ENCODE measurements at places on chromosomes 2 and 18.

GRCh38 chr2:84999553-84999955 is 28.6 kb downstream of the KCMF1 start:
- no peak for DNase-seq

DNA sequence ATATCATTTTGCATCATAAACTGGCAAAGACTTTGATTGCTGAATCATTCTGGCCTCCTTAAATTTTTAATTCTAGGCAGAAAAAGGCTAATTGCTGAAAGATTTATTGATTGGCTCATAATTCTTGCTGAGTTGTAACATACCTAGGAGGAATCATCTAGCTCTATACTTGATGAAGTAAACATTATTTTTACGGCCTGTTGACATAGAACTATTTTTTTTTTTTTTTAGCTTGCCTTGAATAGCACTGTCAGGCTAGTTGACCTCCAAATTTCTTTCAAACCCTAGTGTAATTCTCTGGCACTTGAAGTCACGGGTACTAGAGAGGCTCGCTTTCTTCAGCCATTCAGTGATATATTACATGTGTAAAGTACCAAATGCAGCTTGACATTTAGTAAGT is 2.8 kb downstream of the SERPINB12 start:
- no peak for DNase-seq

DNA sequence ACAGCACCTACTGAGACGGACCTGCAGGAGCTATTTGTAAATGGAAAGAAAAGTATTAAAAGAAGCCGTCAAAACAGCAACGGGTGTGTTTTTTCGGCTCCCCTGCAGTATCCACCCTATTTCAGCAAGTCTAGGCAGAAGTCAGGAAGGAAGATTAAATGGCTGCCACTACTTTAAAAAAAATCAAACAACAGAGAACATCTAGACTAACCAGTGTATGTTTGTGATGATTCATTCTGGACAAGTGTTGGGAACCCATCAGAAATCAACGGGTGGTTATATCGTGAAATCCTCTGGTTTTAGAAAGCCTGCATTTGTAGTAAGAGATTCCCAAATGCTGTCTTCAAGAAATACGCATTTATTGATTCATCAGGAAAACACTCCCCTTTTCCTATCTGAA is 9.0 kb downstream of the PMAIP1 start:
- DNase-seq, result no peak

- peak; percentile 80 for DNase-seq
Observed at GRCh38 chr2:101160454-101160853, 9.3 kb upstream of the TBC1D8 start.

DNA sequence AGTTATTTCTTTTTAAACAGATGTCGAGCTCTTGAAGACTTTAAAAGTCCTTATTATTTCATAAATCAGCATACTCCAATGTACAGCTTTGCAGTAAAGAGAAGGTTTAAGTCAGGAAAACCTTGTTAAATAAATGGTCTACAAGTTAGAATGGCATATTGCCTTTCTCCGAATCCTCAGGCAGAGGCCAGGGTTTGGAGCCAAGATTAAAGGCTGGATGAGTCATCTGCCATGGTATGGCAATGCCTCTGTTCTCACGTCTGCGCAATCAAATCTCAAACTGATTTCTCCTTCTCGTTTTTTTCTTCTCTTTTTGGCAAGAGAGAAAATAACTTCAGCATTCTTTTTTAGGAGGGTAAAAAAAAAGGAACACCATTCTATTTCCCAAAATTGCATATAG is 5.6 kb upstream of the KCNJ3 start:
- no peak for DNase-seq

DNA sequence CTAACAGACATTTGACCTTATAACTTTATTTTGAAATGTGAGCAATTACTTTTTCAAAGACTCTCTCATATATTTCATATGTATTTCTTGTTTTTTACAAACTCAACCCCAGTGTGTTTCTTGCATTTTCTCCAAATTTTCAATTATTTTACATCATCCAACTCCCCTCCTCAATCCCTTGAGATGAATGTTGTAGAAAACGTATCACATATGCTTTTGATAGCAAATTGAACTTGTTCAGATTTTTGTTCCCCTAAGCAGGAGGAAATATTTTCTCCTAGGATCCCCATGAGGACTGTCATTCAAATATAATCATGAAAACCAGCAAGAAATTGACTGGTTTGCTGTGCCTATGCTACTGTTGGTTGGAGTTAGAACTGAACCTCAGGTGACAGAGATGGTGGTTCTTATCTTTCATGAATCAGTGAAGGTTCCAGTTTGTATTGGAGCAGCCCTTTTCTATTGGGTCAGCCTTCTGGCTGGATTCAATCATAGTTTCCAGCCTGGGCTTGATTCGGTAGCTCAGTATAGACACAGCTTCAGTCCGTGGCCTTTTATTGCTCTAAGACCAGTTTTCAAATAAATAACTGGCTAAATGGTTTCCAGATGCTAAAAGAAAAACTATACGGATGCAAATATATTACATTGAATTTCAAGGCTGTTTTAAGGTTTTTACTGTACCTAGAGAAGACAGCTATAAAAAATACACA is 591.0 kb downstream of the EPHA4 start:
- DNase-seq, result no peak
